ENCODE measurements at places on chromosomes 1 and 21.

DNA sequence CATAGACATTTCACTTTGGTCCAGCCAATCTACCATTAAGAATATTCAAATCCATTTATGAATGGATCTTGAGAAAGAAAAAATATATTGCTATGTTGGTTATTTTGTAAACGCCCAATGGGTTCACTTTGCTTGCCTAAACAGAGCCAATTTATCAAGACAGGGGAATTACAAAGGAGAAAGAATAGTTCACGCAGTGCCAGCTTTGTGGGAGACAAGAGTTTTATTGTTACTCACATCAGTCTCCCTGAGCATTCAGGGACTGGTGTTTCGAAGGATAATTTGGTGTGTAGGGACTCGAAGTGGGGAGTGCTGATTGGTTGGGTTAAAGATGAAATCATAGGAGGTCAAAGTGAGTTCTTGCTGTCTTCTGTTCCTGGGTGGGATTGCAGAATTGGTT lies 135.3 kb downstream of the GABPA start:
- DNase-seq: no peak

DNA sequence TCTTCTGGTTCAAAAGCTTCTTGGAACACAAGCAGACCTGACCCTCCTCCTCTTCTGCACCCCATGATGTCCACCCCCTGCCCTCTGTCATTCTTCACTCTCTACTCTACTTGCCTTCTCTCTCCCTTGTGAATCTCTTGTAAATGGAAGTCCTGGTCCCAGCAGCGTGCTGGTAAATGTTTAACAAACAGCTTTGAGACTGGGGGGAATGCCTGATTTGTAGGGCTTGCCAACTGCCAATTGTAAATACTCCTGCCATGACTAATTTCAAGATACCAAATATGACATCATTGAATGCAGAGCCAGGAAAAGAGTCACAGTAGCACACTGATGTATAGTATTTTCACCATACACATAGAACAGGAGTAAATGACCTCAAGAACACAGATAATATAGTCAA lies 40.9 kb upstream of the LRRN2 start:
- no peak for DNase-seq

GRCh38 chr1:223222377-223222776 lies 79.3 kb upstream of the TLR5 start:
- no peak for DNase-seq

GRCh38 chr1:61752921-61753389 lies 10.7 kb downstream of the PATJ start:
- no peak for DNase-seq

DNA sequence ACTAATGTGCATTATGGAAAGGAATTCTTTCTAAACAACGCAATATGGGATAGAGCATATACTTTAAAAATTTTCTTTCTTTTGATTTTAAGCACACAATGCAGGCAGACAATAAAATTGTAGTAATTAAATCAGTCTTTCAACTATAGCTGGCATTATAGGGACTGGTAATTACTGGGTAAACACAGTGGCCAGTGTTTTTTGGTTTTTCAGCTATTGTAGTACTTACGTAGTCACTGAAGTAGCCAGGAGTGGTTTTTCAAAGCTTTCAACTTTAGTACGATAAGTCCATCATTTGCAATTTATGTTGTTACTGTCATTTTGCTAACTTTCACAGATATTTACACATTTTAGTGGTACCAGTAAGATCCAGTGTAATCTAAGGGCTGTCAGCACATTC lies 50.6 kb downstream of the RAB3GAP2 start:
- DNase-seq: no peak

DNA sequence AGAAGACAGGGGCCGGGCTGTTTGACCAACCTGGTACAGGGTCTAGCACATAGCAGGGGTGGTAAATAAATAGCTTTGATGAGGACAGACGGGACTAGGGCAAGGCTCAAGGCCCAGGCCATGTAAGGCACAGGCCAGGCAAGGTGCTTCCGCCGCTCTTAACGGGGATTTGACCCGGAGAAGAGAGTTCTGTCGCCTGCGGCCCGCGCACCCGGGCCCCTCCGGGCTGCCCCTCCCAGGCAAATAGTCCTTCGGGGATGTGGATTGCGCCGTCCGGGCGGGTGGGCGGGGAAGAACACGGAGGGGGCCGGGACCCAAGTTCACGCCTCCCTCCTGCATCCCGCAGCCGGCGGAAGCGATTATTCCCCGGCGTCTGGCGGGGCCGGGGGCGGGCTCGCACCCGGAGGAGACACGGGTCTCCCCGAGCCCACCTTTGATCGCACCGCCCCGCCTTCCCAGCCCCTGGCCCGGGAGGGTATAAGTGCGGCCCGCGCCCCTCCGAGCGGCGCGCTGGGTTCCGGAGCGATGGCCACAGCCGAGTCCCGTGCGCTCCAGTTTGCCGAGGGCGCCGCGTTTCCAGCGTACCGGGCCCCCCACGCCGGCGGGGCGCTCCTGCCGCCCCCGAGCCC lies at the start of gene MIXL1:
MIXL1 (plus strand) TSS at position 508 of the 629 bp plus-strand sequence; CDS start at position 526, 18 bp downstream.
- DNase-seq: no peak

DNA sequence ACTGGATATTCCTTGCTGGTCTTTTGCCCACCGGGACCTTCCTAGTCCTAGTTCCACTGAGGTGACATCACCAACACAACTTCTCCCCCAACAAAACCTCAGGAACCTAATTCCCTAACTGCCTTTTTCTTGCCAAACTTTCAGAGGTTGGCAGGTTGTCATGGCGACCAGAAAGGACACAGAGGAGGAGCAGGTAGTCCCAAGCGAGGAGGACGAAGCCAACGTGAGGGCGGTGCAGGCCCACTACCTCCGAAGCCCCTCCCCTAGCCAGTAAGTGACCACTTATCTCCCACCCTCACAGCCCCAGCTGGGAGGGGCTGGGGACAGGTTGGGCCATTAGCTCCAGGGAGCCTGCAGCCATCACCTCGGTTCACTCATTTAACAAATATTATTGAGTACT lies 815 bp downstream of the STYXL2 start:
- no peak for DNase-seq
